ENCODE measurements at places on chromosomes 7 and 10. TPM values are rescaled to one million over a fixed set of nuclear protein-coding genes. Genes with fewer than 3 reads are reported as not detected.

GRCh38 chr10:133045556-133046389 lies 42.0 kb upstream of the ADGRA1 start:
- DNase-seq = no peak

DNA sequence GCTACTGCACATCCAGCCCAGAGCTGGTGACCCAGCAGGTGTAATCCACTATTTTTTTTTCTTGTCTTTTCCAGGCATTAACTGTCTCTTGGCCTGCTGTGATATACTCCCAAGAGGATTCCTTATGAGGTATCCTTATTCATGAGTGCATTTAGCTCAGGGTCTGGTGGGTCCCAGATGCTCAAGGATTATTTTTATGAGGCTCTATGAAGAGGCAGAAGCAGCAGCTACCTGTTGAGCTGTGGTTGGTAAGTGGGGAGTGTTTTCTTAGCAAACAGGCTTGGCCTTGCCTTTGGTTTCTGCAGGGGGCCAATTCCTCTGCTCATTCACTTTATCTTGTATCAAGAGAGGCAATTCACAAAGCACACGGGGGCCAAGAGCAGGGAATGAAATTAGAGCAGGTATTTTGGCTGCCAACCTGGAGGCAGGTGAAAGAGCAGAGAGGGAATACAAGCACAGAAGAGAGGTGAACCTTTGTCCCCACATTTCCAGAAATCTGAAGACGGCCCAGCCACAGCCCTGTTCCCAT lies 221.6 kb downstream of the TMEM178B start:
- DNase-seq = no peak

Gene CHAT
- not detected for total RNA-seq

Gene PAPOLB
- not detected for total RNA-seq

All from H7 (cell line).